Nephron progenitor cell (in vitro differentiated cells): ENCODE measurements at places on chromosomes 7 and 10.

- no peak for DNase-seq
- peaks cover 17% of the 10 kb centered on the region for H3K4me1 ChIP-seq
- H3K36me3 ChIP-seq, result peaks cover 10% of the 10 kb centered on the region
- no peak overlapping the region for H3K4me3 ChIP-seq
- H3K27me3 ChIP-seq, result no peaks in the 10 kb centered on the region
Observed at GRCh38 chr7:41870461-41871138, 167.7 kb upstream of the INHBA start.

DNA sequence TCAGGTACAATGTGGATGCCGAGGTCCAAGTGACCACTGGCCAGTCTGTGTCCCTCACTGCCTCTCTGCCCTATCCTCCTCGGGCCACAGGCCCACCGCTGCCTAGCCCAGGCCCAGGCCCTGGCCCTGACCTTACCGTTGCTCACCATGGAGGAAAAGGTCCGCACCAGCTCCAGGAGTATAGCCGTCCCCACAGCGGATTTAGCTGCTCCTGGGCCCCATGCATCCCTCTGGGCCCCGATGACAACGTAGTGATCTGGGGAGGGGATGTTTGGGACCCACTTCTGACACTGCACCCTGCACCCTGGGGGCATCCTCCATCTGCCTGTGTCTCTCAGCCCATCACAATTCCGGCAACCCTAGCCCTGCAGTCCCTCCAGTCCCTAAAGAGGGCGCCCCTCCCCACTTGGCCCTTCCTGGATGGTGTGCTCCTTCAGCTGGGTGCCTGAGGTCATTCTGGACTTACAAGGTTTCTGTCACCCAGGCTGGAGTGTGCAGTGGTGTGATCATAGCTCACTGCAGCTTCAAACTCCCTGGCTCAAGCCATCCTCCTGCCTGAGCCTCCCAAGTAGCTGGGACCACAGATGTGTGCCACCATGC lies 12.1 kb downstream of the TFR2 start:
- H3K4me3 ChIP-seq, result no peak overlapping the region
- DNase-seq, result peak; percentile 51
- peak overlapping the region; percentile 59 for H3K27ac ChIP-seq
- no peaks in the 10 kb centered on the region for H3K36me3 ChIP-seq
- peaks cover 56% of the 10 kb centered on the region for H3K27me3 ChIP-seq

GRCh38 chr7:81903115-81903514 lies 133.3 kb upstream of the HGF start:
- no peaks in the 10 kb centered on the region for H3K27me3 ChIP-seq
- DNase-seq, result no peak
- H3K36me3 ChIP-seq, result peaks cover 7% of the 10 kb centered on the region

DNA sequence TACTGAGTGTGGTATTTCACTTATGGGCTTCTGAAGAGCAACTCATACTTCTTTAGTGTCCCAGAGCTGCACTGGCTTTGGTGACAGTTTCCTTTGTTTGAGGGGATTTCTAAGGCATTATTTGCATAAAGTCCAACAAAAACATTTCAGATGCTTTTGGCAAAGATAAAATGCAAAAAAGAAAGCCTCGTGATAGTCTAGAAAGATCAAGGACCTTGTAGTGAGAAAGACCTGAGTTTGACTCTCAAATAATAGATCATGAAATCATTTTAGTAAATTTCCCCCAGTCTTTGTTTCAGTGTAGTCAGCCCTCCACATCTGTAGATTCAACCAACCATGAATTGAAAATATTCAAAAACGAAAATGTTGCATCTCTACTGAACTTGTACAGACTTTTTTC lies 107.4 kb downstream of the EEPD1 start:
- peaks cover 57% of the 10 kb centered on the region for H3K4me1 ChIP-seq
- H3K27ac ChIP-seq, result no peak overlapping the region
- H3K4me3 ChIP-seq, result no peak overlapping the region

GRCh38 chr7:24346129-24346528 lies 62.1 kb downstream of the NPY start:
- no peak for DNase-seq
- peaks cover 8% of the 10 kb centered on the region for H3K27me3 ChIP-seq
- H3K4me3 ChIP-seq, result no peak overlapping the region
- peaks cover 33% of the 10 kb centered on the region for H3K4me1 ChIP-seq
- peak overlapping the region; percentile 19 for H3K27ac ChIP-seq

GRCh38 chr10:130812381-130813148 lies 499.0 kb downstream of the TCERG1L start:
- H3K27me3 ChIP-seq, result peaks cover 10% of the 10 kb centered on the region
- H3K4me1 ChIP-seq, result no peaks in the 10 kb centered on the region
- DNase-seq, result no peak
- no peak overlapping the region for H3K27ac ChIP-seq

- peaks cover 26% of the 10 kb centered on the region for H3K36me3 ChIP-seq
- no peak overlapping the region for H3K4me3 ChIP-seq
- no peaks in the 10 kb centered on the region for H3K4me1 ChIP-seq
- no peak overlapping the region for H3K27ac ChIP-seq
- no peaks in the 10 kb centered on the region for H3K27me3 ChIP-seq
Observed at GRCh38 chr7:23696916-23697441, 13.0 kb upstream of the STK31 start.

GRCh38 chr7:1502845-1503244 lies 1.3 kb downstream of the INTS1 start:
- H3K4me1 ChIP-seq, result peaks cover 34% of the 10 kb centered on the region
- H3K36me3 ChIP-seq, result peaks cover 23% of the 10 kb centered on the region
- DNase-seq, result no peak
- H3K27me3 ChIP-seq, result no peaks in the 10 kb centered on the region

GRCh38 chr7:159030490-159031134 lies 114.1 kb downstream of the VIPR2 start:
- DNase-seq, result peak; percentile 80
- H3K27ac ChIP-seq, result peak overlapping the region; percentile 93
- peaks cover 15% of the 10 kb centered on the region for H3K27me3 ChIP-seq
- peak overlapping the region; percentile 77 for H3K4me3 ChIP-seq
